ENCODE measurements at places on chromosomes 2 and 18.
A peak's percentile ranks its signal among the peaks of the same experiment; 100 is the strongest.

DNA sequence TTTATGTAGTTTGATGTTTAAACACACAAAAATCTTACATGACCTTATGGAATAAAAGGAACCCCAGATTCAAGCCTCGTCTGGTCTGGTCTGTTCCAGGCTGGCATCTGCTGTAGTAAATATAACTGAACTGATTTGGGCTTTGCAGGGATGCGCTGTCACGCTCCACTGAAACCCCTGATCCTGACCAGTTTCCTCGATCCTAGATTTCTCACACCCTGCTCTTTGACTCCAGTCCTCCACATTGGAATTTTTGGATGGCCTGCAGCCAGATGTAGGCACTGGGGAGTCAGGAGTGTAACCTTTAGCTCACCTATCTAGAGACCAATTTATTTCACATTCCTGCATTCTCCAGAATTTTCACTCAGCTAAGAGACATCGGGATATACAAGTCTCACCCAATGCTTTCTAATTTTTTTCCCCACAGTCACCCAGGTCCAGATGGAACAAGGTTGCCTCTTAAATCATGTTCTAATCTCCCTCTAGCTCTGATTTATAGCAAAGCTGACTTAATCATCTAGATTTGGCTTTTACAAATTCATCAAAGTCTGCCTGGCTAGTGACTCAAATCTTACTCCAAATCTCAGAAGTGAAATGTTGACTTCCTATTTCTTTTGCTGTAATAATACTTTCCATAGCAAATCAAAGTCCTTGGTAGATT is 219.6 kb downstream of the CD226 start:
- DNase-seq: no peak

- DNase-seq: no peak
These were observed 52.5 kb upstream of the CSRNP3 start for GRCh38 chr2:165417009-165417408.

GRCh38 chr2:51601706-51602105 is 569.8 kb upstream of the NRXN1 start:
- no peak for DNase-seq

- no peak for DNase-seq
These were observed 30.8 kb downstream of the PDIA6 start for GRCh38 chr2:10781746-10782145.

- no peak for DNase-seq
These were observed 108.9 kb upstream of the RFX8 start for GRCh38 chr2:101583861-101584260.

DNA sequence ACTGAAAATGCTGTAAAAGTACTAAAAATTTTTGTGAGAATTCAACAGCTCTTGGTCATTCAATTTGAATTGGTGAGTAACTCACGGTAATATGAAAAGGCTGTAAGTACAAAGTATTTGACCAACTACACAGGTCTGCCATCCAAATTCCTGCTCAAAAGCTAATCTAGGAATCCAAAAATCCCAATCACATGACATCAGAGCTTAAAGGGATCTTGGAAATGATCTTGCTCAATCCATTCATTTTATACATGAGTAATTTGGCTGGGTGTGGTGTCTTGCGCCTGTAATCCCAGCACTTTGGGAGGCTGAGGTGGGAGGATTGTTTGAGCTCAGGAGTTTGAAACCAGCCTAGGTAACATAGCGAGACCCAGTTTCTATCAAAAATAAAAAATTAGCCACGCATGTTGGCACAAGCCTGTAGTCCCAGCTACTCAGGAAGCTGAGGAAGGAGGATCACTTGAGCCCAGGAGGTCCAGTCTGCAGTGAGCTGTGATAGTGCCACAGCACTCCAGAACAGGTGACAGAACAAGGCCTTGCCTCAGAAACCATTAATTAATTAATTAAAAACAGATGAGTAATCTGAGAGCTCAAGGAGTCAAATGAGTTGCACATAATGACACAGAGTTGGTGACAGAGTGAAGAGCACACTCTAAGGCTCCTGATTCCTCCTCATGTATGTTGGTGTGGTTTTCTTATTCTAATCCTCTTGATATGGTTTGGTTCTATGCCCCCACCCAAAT is 19.8 kb downstream of the SPIRE1 start:
- no peak for DNase-seq

- DNase-seq: no peak
These were observed 1.4 kb downstream of the MBD2 start for GRCh38 chr18:54222922-54223567.

DNA sequence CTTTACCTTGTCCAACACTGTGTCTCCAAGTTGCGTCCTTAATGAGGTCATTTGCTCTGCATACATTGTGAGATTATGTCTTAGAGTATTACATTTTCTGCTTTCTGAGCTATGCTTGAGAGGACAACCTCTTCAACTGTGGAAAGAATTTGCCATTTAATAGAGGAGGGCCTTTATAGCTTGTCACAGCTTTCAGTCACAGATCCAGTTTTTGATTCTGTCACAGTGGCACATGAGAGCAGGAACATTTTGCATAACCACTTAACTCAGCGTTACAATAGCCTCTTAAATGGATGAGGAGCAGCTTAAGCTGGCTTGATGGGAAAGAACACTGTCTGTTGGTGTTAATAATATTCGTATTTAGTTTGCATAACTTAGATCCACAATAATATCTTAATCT is 63.0 kb downstream of the RHBDD1 start:
- DNase-seq: no peak

GRCh38 chr2:78029392-78029995 is 507.3 kb upstream of the LRRTM4 start:
- no peak for DNase-seq

DNA sequence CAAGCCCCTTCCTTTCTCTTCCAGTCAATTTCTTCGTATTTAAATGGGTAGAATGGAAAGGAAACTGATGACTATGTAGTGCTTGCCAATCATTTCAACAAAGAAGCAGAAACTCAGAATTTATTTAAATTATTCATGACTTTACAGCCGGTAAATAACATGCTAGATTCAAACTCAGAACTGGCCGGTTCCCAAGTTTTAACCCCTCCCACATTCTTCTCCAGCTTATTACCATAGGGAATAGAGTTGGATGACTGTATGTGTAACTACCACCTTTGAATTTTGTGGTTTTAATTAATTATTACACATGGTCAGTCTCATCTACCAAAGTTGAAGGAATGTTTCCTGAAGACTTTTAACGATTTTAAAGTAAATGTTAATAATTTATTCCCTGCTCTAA is 819.3 kb upstream of the LRATD1 start:
- DNase-seq: no peak

GRCh38 chr2:6864923-6865345 is 773 bp downstream of the CMPK2 start:
- no peak for DNase-seq

GRCh38 chr2:44247924-44248323 is 27.4 kb upstream of the SLC3A1 start:
- DNase-seq: no peak

- DNase-seq: no peak
These were observed 35.8 kb upstream of the ARHGAP25 start for GRCh38 chr2:68698567-68699377.

- DNase-seq: no peak
These were observed 91.2 kb upstream of the ALPP start for GRCh38 chr2:232287316-232287715.

- DNase-seq: no peak
These were observed 108.5 kb upstream of the SMAD7 start for GRCh38 chr18:49059028-49059834.

DNA sequence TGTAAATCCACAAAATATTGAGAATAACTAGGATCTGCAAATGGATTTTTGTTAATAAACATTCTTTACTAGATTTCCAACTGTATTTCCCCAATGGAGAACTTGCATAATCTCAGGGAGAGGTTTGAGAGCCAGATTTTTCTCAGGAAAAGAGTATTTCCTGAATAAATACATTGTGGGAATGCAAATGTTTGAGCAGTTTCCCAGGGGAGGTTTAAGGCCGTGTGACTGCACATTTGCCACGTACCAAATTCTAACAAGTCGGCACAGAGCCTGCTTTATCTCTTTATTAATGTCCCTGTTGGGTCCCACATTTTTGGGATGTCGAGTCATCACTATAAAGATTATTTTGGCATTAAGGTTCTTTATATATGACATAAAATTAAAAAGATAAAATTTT is 27.0 kb downstream of the TFPI start:
- DNase-seq: no peak

- no peak for DNase-seq
These were observed 104.0 kb downstream of the TSHZ1 start for GRCh38 chr18:75314606-75315005.

DNA sequence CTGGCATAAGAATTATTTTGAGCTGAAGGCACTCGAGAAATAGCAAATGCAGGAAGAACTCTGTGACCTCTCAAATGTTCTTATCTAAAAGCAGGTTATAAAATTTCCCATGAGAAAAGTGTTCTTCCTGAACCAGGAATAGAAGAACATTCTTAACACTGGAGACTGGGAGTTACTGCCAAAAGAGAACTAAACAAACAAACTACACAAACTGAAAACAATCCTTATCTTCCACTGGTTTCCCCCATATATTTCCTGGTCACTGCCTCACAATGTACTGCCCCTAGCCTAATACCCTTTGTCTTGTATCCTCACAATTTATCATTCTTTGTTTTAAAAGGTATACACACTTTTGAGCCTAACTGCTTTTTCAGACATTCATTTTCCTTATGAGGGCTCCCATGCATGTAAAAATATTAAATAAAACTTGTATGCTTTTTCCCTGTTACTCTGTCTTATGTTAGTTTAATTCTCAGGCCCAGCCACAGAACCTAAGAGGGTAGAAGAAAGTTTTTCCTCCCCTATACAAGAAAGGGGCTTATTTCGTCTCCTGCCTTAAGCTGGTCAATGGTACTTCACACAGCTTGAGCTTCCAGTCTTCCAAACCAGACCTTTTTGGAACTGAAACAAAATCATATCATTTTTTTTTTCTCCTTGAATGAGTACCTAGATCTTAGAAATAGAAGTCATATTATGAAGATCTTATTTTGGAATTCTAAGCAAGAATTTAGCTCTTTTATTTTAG is 110.6 kb downstream of the MSTN start:
- no peak for DNase-seq

GRCh38 chr2:60826111-60826510 is 55.3 kb upstream of the REL start:
- DNase-seq: no peak

GRCh38 chr2:237786936-237787335 is 11.6 kb upstream of the RBM44 start:
- no peak for DNase-seq

- no peak for DNase-seq
These were observed 119.0 kb downstream of the CERS6 start for GRCh38 chr2:168574856-168575630.

DNA sequence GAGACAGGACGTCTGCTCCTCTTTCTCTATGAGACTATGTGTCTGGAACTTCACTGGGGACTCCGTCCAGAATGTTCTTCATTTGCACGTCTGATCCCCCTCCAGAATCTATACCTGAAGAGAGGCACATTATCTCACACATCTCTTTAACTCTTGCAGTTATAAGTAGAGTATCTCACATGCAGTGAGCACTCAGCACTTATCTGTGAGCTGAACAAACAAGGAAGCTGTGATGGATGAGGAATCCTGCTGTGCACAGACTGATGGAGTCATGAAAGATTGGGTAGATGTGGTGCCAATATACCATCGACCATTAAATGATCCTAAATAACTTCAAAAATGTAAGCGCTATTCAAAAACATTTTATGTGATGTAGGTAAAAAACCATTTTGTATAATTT is 888.3 kb upstream of the CELF4 start:
- DNase-seq: no peak

DNA sequence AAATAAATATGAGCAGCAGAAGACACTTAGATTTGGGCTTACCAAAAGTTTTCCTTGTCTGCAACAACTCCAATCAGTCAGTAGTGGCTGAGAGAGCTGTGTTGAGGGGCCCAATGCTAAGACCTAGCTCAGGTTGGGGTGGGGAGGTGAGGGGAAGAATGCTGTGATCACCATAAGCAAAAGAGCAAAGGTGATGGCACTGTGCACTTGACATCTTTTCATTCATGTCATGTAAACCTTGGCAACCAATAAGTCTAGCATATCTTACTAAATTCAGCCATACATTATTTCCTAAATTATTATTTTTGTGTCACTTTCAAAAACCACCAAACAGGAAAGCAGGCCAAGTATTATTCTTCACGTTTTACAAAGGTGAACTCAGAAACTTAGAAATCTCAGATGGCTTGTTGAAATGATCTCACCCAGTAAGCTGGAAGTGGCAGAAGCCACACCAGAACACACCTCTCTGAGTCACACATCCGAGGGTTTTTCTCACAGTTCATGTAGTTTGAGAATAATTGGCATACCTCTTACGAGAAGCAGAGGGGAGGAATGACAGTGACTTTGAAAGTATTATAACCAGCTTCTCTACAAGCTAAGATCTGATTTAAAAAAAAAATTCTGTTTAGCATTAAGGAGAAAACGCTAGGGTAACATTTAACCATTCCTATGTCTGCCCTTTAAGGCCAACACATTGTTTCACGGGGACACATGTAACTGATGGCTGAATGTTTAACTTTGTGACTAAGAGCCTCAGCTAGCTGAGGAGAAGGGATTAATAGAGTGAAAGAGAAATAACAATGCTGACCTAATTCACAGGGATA is 43.3 kb upstream of the SETBP1 start:
- DNase-seq: no peak

DNA sequence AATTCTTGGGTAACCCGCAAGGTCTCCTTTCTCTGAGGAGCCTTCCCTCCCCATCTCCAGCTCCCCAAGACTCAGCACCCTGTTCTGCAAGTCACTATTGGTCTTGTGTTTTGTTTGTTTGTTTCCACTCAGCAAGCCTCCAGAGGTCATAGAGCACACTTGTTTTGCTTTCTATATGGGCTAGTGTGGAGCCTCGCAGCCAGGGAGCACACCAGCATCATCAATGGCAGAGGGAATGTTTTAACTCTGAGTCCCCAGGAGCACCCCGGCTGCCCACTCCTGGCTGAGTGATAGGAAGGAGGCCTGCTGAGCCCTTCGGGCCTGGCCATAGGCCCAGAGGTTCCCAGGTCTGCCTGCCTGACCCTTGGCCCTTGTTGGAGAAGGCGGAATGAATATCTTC is 36.6 kb downstream of the GLI2 start:
- DNase-seq: no peak

- DNase-seq: no peak
These were observed 131.2 kb upstream of the ERBB4 start for GRCh38 chr2:212669761-212670160.

- DNase-seq: no peak
These were observed 107.2 kb downstream of the INHBB start for GRCh38 chr2:120452945-120453634.

- DNase-seq: no peak
These were observed 115.4 kb downstream of the GORASP2 start for GRCh38 chr2:171044416-171044815.

- DNase-seq: no peak
These were observed 112.3 kb downstream of the LNPK start for GRCh38 chr2:175889701-175890302.

- DNase-seq: peak; percentile 31
These were observed 103.2 kb downstream of the PTGR3 start for GRCh38 chr18:75105551-75106254.

GRCh38 chr18:37242826-37243560 is 322.6 kb downstream of the CELF4 start:
- DNase-seq: no peak

- no peak for DNase-seq
These were observed 1587.5 kb upstream of the PIK3C3 start for GRCh38 chr18:40367576-40367975.

Measured in coronary artery (tissue), 2 donors.